Endothelial cell of umbilical vein (primary cell): ENCODE measurements at places on chromosomes 4 and X. TPM values are rescaled to one million over a fixed set of nuclear protein-coding genes. Genes with fewer than 3 reads are reported as not detected.

TLR1 gene
- polyA plus RNA-seq = 0.59 and 0.81 TPM in 2 replicates

TMPRSS11B gene
- polyA plus RNA-seq = not detected in 2 replicates

DMRTC1 gene
- polyA plus RNA-seq = not detected in 2 replicates

CITED1 gene
- not detected in 2 replicates for polyA plus RNA-seq

CDKL2 gene
- polyA plus RNA-seq = 0.23 and 0.24 TPM in 2 replicates

GASK1B gene
- 141 and 160 TPM in 2 replicates for polyA plus RNA-seq

ATP8A1 gene
- polyA plus RNA-seq = 0.48 and 0.97 TPM in 2 replicates

ANAPC4 gene
- polyA plus RNA-seq = 4.9 and 7.6 TPM in 2 replicates

LIMCH1 gene
- polyA plus RNA-seq = 10.0 and 14.3 TPM in 2 replicates

NIPAL1 gene
- 0.27 and 0.36 TPM in 2 replicates for polyA plus RNA-seq

DNA sequence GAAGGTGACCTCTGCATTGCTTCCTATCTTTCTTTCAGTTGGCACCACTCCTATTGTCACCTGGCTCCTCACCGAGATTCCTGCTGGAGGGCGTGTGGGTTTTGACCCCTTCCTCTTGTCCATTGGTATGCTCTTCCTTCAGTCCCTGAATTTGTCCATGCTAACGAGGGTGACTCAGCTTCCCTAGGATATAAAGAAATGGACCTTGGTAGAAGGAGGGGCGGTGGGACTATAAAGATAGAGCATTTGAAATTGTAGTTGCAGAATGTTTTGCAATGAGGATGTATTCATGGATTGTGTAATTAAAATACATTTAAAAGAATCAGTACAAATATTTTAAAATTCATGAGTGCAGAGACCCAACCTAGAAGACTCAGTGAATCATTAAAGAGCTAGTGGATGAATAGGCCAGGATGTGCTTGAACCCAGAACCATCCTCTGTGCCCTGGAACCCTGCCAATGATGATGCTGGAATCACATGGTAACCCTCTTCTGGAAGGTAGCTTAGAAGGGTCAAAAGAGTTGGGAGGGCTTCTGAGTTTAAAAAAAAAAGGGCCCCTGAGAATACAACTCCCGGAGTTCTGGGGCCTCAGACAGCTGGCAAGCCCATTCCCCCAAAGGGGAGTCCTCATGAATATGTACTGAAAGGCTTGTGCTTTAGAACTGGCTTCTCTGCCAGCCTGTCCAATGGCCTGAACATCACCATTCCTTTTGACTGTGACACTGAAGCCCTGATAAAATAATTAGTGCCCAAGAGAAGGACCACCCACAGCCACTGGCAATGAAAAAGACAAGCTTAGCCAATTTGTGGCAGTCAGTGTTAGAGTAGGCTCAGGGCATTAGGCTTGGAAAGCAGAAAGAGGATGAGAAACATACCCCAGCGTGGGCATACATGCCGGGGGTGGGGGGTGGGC, 8.0 kb downstream of the XPNPEP2 start:
- no peak for DNase-seq

- DNase-seq = no peak
These were observed 221.5 kb upstream of the NDST4 start for GRCh38 chr4:115334736-115335411.

- DNase-seq = no peak
These were observed 135.8 kb upstream of the PUDP start for GRCh38 chrX:7283741-7284140.

DNA sequence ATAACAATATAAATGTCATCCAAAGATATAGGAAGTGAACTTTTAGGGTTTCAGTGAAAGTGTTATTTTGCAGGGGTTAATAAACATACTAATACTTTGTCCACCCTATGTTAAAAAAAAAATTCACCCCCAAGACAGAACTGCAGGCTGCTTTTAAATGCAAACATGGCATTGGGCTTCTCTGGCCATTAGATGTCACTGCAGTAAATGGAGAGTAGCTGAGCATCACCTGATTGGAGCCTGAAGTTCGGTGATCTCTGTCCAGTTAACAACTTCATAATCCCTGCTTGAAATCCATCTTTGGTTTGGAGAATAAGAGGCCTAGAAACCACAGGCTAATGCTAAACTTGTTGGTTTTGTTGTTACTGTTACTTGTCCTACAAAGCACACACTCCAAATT, 18.7 kb downstream of the SLC25A43 start:
- no peak for DNase-seq

- DNase-seq = no peak
These were observed 62.2 kb downstream of the SPANXN3 start for GRCh38 chrX:143455046-143455445.

- DNase-seq = peak; percentile 63
These were observed 809.6 kb downstream of the PDHA2 start for GRCh38 chr4:96649536-96649935.

DNA sequence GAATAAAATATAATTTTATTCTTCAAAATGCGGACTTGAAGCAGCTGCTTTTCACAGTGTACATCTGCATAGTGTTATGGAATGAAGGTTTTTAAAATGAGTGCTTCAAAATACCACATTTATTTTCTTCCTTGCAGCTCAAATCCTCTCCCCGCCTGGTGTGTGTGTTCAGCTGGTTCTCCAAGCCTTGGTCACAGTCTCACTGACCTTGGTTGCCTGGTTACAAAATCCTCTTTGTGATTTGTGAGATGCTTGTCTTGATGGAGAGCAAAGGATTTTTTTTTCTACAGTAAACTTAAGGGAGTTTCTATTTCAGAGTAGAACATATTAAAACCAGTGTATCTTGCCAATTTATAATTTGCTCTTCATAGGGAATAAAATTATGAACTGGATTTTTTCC, 139.2 kb downstream of the PCDH18 start:
- DNase-seq = no peak

GRCh38 chr4:16290681-16291420, 64.6 kb upstream of the TAPT1 start:
- DNase-seq = peak; percentile 75

GRCh38 chr4:110005461-110006056, 92.9 kb downstream of the EGF start:
- peak; percentile 62 for DNase-seq

GRCh38 chr4:139985401-139985800, 168.6 kb downstream of the MAML3 start:
- no peak for DNase-seq

GRCh38 chrX:22012051-22012450, 20.1 kb upstream of the PHEX start:
- DNase-seq = no peak

GRCh38 chr4:144562019-144562705, 83.8 kb upstream of the HHIP start:
- DNase-seq = peak; percentile 39

DNA sequence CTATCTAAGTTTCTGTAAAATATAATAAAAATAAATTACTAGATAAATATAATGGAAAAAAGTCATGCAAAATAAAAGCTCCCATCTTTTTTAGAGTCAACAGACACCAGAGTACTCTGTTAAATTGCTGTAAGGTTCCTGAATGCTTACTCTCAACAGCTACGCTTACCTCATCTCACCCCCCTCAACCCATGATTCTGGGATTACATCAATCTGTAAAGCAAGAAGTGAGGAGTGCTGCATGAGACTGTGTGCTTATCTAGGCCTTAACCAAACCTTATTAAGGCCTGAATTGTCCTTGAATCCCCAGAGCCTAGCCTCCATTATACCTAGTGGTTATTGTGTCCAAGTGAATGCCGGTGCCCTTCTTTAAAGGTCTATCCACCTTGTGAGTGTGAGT, 735.8 kb downstream of the RPA4 start:
- DNase-seq = no peak

DNA sequence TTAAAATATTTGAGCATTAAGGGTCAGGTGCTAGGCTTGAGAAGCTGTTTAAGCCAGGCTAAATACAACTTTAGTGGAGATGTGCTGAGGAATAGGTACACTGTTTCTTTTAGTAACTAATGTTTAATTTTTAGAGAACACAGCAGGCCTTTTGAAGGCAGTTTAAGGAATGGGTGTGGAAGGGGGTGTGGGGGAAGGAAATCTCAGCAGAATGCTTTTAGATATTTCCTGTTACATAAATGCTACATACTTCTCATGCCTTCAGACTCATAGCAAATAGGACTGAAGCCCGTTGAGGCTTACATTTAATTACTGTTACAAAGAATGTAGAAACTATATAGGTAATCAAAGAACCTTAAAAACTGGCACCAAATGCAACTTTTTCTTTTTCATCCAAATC, 66.3 kb downstream of the WWC2 start:
- DNase-seq = no peak

DNA sequence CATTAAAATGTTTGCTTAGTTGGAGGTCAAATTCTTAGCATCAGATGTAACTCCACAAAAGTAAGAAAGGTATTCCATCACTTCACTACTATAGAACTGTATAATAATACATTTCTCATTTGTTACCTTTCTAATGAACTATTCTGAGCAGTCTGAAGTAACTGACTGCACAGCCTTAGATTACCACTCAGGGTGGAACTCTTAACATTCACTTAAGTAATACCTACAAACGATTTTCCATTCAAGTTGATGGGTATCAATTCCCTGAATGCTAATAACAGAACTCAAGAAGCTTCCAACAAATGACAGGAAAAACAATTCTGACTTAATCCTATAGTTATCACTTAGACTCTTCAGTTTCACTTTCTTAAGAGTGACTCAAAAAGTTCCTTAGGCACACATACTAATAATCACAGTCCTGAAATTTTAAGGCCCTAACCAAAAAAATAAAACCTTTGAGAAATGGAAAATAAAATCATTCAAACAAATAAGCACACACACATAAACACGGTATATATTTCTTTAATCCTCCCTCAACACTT, 20.9 kb downstream of the HNRNPD start:
- no peak for DNase-seq

- peak; percentile 88 for DNase-seq
These were observed 66.4 kb upstream of the HHIP start for GRCh38 chr4:144579411-144580030.

DNA sequence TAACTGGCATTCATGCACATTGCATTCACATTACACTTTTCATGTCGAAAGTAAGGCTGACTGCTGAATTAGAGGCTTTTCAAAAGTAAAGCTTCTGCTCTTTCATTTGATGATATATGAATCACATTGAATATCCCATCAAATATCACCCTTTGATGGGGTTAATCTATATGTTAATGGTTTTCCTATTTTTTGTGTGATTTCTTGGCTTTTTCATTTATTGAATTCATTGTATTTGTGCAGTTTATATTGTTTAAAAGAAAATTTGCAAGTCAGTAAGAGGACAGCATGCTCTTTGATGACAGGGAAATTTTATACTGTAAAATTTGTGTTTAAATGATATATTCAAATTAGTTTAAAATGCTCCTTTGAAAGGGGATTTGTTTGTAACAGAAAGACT, 344.1 kb downstream of the PCDH10 start:
- no peak for DNase-seq

GRCh38 chr4:170414360-170414759, 324.6 kb upstream of the AADAT start:
- no peak for DNase-seq
